ENCODE measurements at places on chromosomes 3 and 15.

DNA sequence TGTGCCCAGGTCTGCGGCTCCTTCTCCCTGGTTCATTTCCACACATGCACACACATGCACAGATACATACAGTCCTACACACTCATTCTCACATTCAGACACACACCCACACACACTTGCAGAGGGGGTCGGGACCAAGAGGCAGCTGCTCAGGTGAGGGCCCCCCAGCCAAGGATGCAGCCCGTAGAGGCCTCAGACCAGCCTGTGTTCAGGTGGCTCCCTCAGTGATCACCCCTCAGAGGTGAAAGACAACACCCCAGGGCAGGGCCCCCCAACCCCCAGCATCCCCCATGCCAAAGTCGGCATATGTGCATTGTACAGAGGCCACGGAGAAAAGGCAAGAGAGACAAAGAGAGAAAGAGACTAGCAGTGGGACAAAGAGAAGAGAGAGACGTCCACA lies 5.9 kb upstream of the CORO2B start:
- no peak for DNase-seq

DNA sequence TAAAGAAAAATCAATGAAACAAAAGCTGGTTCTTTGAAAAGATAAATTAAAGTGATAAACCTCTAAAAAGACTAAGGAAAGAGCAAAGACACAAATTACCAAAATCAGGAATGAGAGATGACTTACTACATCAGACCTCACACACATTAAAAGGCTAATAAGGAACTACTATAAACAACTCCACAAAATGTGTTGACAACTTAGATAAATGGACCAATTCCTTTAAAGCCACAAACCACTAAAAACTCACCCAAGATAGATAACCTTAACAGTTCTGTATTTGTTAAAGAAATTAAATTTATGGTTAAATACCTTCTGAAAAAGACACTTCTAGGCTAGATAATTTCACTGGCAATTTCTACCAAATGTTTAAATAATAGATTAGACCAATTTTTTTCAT lies 170.4 kb downstream of the SMAD6 start:
- DNase-seq: no peak

DNA sequence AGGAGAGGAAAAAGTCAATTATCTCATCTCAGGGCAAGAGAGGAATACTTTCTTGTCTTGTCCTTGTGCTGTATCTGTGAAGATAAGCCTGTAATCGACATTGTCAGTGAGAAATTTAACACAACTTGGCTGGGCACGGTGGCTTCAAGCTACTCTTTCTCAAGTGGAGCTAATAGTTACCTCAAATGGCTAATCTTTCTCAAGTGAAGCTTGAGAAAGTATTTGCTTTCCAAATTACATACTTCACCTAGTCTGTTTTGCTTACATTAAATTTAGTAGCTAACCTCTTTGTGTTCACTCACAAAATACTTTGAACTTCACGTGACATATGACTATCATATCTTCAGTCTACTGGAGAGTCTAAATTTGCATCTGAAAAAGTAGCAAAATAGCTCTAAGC lies 48.3 kb upstream of the B3GALNT1 start:
- no peak for DNase-seq

DNA sequence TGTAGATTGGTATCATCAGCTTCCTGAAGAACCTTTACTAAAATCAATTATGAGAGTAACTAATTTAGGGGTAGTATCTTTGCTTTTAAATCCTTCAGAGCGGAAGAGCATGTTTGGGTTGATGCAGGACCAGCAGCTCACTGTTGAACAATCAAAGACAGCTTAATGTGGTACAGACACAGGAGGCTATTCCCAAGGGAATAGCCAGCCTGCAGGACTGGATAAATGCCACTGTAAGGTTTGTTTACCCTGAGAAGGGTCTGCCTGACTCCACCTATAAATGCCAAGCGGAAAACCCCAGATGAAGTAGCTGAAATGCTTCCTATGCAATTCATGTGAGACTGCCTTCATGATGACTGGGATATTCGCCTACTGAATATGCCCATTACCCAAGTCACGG lies 16.0 kb upstream of the STAC start:
- no peak for DNase-seq

DNA sequence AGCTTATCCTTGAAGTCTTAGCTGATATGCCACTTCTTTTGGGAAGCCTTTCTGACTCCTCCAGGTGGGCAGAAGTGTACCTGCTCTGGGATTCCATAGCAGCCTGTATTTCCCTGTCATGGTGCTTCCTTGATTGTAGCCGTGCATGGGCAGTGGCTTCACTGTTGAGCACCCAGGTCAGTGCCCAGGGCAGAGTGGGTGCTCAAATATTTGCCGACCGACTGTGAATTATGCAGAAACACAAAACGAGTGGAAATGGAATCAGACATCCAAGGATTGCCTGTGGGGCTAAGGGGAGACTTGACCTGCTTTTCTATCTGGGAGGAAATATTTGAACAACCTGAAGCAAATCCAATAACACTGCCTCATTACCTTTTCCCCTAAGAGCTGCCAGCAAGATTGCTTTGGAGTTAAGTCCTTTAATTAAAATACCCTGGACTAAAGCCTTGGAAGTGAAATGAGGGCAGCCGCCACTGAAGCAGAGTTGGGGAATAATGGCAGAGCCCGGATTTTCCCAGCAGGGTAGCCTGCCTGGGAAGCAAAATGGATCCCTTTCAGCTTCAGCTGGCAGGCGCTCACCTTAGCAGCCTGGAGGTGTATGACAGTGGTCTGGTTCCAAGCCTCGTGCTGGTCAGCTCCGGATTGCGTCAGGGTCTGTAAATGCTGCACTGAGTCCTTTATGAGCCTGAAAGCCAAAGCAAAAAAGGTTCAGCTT lies 14.9 kb downstream of the ACOX2 start:
- no peak for DNase-seq

- no peak for DNase-seq
Measured at GRCh38 chr15:66565741-66566144, at the start of gene LCTL. TSS of gene LCTL (minus strand) at chr15:66565998. CDS start at chr15:66565365, 633 bp downstream.

DNA sequence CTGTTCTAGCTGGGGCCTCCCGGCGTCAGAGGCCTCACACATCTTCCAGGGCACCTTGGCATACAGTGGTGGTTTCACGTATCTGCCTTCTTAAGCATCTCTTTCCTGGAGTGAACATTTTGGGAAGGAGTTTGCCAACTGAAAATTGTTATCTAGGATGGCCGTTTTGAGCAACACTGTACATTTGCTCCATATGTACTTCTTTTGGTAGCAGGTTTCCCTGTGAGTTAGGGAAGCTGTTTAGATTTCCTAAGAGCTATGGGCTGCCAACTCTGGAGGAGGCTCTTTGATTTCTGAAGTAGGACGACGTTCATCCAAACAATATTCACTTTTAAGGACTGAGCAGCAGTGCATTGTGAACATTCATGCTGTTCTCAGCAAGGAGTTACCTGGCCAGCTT lies 665.9 kb downstream of the SQOR start:
- no peak for DNase-seq

DNA sequence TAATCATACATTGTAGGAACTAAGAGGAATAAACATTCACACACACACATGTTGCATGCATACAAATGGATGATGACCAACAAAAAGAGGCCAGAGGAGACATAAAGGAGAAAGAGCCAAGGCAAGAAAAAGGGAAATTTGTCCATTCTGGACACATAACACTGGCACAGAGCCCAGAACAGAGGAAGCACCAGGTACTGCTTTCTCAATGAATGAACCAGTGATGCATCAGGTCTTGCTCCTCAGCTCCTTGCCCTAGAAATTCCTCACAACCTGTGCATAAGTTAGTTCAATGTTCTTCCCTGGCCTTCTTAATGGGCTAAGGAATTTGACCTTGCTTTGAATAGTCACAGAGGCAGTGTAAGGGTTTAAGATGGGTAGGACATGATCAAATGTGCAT lies 270.3 kb downstream of the ERC2 start:
- DNase-seq: no peak

DNA sequence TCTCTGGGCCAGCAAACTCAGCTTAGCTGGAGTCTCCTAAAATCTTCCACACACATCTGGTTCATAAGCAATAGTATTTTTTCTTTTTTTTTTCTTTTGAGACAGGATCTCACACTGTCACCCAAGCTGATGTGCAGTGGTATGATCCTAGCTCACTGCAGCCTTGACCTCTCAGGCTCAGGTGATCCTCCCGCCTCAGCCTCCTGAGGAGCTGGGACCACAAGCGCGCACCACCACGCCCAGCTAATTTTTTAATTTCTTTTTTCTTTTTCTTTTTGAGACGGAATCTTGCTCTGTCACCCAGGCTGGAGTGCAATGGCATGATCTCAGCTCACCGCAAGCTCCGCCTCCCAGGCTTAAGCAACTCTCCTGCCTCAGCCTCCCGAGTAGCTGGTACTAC lies 34.3 kb downstream of the RNU5B-1 start:
- no peak for DNase-seq

- no peak for DNase-seq
Measured at GRCh38 chr15:65372787-65373067, 5.1 kb downstream of the IGDCC3 start.

- DNase-seq: no peak
Measured at GRCh38 chr3:20055020-20055775, 15.0 kb downstream of the KAT2B start.

GRCh38 chr15:74571191-74571590 lies 30.2 kb downstream of the ARID3B start:
- no peak for DNase-seq

DNA sequence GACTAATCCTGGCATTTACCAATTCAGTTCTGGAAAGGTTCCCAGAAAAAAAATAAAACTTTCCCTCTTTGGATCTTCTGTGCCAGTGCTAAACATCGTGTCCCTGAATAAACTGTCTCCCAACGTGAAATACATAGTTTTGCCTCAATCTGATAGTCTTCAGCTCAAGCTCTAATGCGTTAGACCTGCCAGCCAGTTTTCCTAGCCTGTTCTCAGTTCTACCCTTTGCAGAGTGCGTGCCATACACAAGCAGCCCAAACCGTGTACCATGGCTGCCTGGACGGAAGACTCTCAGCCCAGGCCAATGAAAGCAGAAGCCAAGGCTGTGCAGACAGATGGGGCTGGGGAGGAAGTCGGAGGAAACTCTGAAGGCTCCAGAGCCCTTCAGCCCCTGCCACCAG lies 11.4 kb upstream of the OCA2 start:
- no peak for DNase-seq

DNA sequence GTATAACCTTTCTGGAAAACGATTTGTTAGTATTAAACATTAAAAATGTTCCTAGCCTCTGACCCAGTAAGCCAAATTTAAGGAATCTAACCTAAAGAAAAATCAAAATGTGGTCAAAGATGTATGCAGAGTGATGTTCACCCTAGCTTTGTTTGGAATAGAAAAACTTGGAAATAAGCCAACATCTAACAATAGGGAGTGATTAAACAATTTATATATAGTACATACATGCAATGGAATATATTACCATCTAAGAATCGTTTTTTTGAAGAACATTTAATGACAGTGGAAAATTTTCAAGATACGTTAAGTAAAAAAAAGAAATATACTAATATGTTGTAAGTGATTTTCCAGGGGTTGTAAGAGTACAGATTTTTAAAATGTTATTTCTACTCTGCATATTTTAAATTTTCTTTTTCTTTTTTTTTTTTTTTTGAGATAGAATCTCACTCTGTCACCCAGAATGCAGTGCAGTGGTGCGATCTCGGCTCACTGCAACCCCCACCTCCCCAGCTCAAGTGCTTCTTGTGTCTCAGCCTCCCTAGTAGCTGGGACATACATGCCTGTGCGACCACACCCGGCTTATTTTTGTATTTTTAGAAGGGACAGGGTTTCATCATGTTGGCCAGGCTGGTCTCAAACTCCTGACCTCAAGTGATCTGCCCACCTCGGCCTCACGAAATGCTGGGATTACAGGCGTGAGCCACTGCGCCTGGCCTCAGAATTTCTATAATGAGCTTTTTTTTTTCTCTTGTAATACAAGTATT lies 54.9 kb downstream of the ANP32A start:
- no peak for DNase-seq

DNA sequence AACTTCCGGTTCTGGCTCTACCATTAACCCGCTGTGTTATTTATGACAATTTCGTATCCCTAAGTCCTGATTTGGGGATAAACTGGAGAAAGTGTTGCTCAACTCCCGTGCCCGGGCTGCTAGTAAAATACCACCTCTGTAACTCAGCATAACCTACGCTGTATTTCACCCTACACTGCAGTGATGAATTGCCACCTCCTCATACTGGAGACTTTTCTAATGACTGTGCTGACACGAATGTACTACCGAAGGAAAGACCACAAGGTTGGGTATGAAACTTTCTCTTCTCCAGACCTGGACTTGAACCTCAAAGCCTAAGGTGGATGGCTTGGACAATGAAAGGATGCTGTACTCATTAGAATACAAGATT lies 16.5 kb downstream of the SLC51A start:
- DNase-seq: no peak

GRCh38 chr3:9786825-9787669 lies 5.2 kb downstream of the TADA3 start:
- no peak for DNase-seq

- no peak for DNase-seq
Measured at GRCh38 chr3:8555113-8555661, 53.6 kb downstream of the LMCD1 start.

- DNase-seq: no peak
Measured at GRCh38 chr3:45544717-45545296, 49.7 kb upstream of the LIMD1 start.

DNA sequence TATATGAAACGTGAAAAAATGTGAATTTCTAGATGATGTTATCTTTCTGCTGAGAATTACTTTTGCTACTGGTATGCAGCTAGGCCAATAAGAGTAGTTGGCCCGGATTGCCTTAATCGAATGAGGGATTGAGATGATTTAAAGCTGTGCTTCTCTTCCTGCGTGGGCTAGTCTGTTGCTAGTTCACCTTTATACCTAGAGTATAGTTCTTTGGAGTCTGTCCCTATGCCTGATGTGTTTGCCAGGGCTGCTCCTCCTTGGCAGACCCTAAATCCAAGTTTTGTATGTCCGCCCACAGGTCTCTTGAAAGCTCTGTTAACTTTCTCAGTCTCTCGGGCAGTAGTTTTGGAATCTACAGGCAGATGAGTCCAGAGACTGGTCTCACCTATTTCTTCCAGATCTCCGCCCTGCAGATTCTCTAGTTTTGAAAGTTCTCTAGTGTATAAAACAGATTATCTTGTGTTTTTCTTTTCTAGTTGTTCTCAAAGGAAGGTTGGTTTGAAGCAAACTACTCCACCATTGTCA lies 64.9 kb downstream of the MEF2A start:
- no peak for DNase-seq

GRCh38 chr3:40172560-40172959 lies 136.9 kb upstream of the EIF1B start:
- DNase-seq: no peak
